ENCODE measurements at places on chromosomes 12 and 14.

DNA sequence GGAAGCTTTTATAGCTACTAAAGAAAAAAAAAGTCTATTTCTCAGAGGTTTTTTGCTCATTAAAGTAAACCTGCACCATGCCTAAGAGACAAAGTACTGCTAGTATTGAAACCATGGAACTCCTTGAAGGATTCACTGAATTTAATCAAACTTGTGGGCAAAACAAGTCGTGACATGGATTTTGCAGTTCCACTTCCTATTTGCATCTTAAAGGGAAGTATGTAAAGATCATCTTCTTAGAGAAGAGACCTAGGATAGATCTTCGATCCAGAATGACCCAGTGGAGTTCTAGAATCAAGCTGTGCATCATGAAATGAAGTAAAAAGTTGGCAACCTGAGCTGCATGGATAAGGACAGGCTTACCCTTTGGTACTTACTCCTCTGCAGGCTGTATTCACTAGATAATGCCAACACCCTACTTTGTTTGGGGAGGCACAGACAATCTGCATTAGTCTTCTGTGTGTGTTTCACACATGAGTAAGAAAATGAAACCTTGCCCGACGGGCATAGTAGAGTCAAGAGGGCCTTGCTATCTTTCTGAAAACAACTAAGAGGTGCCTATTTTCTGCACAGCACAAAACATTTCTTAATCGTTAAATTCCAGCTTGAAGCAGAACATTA, 1.9 kb downstream of the GNG2 start:
- no peak for DNase-seq

DNA sequence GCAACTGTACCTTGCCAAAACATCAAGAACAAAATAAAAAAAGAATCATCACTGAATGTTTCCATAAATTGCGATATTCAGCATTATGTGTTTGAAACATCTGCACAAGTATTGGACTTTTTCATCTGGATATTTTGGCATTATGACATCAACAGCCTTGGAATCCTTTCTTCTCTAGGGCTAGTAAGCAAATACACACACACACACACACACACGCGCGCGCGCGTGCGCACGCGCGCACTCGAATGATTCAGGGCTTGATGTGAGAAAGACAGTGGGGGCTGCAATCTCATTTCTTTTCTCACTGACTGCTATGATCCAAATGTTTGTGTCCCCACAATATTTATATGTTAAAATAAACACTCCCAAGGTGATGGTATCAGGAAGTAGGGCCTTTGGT, 90.0 kb upstream of the SLC38A4 start:
- no peak for DNase-seq

- no peak for DNase-seq
Observed at GRCh38 chr12:95976416-95976832, 19.7 kb downstream of the HAL start.

DNA sequence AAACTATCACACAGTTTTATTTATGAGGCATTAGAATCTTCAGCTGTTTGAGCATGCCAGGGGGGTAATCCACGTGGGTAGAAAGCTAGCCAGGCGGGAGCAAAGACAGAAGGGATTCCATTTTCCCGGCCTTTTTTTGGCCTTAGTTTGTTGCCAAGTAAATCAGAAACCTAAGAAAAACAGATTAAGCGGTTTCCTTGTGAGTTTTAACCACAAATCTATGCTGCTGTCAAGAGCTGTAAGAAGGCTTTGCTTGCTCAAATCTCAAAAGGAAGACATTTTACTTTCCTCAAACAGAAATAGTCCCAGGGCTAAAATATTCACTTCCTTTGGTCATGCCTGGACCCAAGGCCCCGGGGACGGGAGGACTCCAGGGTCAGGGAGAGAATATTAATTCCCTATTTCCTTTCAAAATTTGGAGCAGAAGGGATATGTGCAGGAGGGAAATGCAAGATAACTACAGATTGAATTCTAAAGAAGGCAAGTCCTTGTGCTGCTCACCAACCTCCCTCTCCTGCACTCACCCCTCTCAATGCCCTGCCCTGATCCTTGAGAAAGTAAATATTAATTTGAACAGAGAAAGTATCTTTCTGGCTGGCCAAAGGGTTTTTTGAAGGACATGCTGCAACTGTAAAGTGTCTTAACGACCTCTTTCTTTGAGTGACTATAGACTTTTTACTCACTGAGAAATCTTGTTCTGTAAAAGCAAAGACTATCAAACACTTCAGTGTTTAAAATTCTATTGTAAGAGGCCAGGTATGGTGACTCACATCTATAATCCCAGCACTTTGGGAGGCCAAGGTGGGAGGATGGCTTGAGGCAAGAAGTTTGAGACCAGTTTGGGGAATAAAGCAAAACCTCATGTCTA, 75.7 kb downstream of the HSD17B6 start:
- DNase-seq: no peak

- DNase-seq: no peak
Observed at GRCh38 chr14:94056579-94057308, 24.3 kb downstream of the DDX24 start.

- DNase-seq: no peak
Observed at GRCh38 chr12:41162461-41162860, 25.7 kb upstream of the PDZRN4 start.

- no peak for DNase-seq
Observed at GRCh38 chr14:32920696-32921276, 17.9 kb upstream of the NPAS3 start.
